ENCODE measurements at places on chromosomes 1 and 21.
A peak's percentile ranks its signal among the peaks of the same experiment; 100 is the strongest.

DNA sequence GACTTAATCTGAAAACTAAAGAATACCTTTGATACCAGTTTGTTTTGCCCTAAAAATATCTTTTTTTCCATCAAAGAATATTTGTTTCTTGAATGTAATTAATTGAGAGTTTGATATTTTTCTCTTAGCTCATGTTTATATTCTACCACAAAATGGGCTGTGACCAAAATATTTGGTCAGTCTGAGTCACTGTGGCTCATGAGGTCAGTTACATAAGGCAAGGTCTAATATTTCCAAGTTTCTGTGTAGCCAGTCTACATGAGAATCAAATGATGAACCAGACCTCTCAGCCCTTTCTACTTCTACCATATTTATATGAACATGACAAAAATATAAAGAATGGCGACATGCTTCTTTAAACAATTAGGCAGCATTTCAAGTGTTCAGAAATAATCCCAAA lies 83.0 kb upstream of the IVNS1ABP start:
- no peak for DNase-seq

DNA sequence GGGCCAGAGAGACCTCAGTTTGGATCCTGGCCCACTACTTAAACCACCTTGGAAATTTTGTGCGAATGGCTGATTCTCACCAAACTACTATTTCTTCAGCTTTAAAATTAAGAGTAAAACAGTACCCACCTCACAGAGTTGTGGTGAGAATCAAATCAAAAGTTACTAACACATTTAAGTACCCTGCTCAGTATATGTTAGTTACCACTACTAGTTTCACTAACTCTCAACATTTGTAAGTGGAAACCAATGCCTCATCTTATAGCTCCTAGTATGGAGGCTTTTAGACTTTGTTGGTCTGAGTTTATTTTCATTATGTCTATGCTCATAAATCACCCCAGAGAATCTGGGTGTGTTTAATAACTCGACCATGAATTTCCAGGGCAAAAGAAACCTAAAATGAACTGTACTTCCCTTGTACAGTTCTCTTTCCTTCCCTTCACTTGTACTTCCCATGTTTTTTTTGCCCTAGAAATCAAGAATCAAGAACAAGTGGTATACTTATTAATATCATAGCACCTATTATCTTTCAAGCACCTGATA lies 11.6 kb upstream of the SERBP1 start:
- no peak for DNase-seq

DNA sequence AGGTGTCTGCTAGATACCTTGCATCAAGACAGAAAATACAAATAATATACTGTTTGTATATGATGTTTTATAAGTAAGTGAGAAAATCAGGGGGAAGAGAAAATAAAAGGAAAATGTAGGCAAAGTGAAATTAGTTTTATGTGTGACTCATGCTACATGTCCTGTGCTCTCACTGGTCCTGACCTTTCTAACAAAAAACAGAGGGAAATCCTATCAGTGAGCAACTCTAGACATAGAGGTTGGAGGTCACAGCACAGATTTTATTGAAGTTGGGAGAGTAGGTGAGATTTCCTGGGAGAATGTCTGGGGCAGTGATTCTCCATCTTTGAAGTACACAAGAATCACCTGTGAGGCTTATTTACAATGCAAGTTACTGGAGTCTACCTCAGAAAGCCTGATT lies 9.5 kb downstream of the SCCPDH start:
- DNase-seq, result no peak

DNA sequence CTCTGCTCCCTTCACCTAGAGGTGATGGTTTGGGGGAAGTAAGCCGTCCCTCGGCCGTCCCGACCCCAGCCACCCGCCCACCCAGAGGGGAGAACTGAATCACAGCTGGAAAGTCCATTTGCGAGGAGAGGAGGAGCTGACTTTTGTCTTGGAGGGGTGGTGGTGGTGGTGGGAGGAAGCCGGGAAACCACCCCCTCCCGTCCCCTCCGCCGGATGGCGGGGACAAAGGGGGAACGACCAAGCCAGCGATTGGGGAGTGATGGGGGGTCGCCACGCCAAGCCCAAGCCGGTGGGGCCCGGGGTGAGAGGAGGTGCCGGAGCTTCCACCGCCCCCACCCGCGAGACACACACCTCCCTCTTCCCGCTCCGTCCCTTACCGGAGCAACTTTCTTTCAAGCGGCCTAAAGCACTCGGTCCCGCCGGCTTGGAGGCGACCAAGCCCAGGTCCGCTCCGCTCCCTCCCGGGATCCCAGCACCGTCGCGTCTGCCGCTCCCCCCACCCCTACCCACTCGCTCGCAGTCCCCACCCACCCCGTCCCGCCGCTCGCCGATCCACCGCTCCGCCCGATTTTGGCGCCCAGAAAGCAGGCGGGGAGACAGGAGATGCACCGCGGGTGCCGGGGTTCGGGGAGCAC lies 540 bp downstream of the ARHGEF2 start:
- peak; percentile 55 for DNase-seq

DNA sequence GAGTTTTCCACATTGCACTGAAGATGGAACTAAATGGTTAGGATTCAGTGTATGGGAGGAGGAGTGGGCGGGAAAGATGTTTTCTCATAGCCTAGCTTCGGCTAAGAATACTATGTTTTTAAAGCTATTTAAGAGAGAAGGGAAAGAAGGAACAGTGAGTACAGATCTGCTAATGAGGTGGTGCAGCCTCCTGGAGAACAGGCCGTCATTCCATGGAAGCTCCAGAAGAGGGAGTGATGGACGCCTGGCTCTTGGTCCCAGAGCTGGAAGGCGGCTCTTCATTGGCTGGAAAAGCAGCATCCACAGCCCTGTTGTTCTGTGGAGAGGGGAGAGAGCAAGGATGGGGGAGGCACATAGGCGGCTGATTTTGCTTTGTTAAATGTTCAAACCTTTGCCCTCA lies 6.9 kb downstream of the CAMK1G start:
- no peak for DNase-seq

- no peak for DNase-seq
Measured at GRCh38 chr1:85485516-85485915, 20.6 kb upstream of the DDAH1 start.

DNA sequence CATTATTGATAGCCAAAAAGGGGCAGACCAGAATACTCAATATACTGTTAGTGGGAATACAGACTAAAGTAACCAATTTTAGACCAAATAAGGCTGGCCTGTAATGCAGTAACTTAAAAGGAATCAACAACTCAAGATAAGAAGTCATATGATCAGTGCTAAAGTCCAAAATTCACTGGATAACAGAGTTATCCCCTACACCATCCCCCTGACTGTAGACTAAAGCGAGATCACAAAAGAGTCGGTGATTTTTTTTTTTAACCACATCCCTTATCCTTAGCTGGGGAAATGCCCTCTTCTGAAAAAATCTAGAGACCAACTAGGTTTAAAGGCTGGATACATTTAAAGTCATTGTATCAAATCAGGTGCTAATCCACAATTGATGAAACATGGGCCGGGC lies 7.7 kb downstream of the UBR4 start:
- no peak for DNase-seq

DNA sequence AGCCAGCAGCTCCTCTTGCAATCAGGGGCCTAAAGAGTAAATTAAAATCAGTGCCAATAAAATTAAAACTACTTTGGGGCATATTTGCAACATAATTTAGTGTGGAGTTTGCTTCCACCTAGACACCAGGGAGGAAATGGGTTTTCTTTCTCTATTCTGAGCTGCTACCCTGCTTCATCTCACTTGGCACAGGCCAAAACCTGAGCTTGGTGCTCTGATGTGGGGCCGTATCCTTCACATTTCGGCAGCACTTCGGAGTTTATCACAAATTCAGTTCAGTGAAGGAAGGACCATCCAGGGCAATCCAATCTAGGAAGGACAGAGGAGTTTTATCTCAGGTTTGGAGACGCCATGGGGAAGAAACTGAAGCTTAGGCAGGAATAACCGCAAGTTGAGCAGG lies 123.6 kb upstream of the SPATA6 start:
- DNase-seq, result no peak

DNA sequence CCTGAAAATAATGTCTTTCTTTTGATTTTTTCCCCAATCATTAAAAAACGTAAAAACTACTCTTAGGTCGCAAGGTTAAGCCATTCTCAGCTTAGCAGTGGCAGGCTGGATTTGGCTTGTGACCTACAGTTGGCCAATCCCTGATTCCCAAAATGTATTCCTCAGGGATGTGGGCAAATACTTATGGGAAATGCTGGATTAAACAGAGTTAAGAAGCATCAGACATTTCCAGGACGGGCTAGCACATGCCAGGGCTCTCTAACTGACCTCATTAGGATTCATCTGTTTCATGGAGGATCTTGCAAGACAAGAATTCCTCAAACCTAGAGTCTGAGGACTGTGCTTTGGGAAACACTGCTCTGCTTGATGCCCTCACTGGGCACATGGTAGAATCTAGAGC lies 982 bp upstream of the IL24 start:
- DNase-seq, result no peak

GRCh38 chr1:53377438-53377841 lies 49.6 kb upstream of the LRP8 start:
- DNase-seq, result no peak

DNA sequence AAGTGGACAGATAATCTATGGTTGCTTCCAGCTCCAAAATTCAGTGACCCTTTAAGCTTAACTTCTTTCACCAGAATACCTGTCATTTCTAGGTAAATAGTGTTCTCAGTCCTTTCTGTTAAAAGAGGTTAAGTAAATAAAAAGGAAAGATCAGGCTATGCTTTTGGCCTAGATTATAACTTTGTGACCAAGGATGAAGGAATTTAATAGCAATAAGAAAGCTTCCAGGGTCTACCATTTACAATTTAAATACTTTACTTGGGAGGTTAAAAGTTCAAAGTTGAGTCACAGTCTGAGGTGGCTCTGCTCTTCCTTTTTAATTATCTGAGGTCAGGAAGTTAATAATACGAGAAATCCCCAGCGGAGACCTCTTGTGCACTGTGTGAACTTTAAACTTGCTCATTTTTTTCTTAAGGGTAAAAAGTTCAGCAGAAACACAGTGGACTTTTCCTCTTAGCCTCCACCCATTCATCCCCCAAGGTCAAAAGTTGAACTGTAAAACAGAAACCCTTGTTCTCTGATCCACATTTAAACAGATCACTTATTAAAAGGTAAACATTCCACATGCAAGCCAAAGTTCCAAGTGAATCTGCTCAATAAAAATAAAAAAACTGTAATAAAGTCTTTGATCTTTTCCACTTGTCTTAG lies 187.1 kb downstream of the NRIP1 start:
- no peak for DNase-seq

GRCh38 chr1:40732756-40733301 lies 41.3 kb downstream of the NFYC start:
- DNase-seq, result no peak

DNA sequence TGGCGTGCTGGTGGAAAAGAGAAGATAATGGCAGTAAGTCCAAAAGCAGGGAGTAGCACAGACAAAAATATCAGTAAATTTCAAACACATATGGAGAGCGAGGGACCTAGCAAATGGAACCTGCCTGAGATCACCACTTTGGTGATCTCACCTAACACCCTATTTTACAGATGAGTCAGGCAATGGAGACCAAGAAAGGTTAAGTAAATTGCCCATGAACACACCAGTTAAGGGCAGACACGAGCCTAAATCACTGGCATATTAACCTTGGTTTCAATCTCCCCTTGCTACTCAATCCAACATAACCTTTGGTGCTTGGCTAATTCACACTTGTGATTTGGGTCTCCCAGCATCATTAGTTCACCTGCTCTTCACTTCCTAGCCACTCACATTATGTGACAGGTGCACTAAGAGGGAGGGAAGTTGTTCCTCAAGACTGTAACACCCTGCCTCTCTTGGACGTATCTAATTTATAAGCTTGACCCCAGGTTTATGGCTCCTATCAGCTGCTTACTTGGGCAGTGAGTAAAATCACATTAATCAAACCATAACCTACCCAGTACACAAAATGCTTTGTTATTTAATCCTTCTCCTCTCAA lies 11.5 kb downstream of the ZNF697 start:
- no peak for DNase-seq

- no peak for DNase-seq
Measured at GRCh38 chr1:106233511-106233910, 823.0 kb upstream of the PRMT6 start.

GRCh38 chr1:5551274-5551975 lies 440.8 kb downstream of the NPHP4 start:
- DNase-seq, result no peak

DNA sequence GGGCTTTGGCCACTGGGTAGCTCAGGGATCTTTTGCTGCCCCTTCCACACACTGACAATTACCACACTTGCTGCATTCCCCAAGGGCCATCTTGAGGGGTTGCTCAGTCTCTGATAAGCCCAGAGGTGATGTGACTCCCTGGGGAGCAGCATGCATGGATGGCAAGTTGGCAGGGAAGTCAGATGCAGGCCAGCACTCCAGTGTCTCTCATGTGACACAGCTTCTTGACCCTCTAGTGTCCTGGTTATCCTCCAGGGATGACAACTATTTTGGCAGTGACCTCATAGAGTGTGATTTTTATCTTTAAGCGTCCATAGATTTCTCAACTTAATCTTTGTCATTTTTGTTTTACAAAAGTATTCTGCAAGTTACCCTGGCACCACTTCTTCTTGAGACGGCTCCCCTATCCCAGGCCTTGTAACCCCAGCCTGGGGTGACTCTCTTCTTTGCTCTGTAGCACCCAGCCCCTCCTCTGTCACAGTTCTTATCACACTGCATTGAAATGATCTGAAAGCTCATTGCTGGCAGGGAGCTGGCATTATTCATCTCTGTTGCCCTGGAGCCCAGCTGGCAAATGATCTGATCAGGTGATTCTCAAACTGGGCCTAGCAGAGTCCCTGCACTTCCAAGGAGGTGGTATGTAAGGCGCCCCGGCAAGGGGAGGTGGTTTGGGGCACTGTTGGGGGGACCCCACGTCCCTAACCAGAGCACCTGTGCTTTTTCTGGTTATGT lies 72.6 kb downstream of the TENT5C start:
- no peak for DNase-seq

DNA sequence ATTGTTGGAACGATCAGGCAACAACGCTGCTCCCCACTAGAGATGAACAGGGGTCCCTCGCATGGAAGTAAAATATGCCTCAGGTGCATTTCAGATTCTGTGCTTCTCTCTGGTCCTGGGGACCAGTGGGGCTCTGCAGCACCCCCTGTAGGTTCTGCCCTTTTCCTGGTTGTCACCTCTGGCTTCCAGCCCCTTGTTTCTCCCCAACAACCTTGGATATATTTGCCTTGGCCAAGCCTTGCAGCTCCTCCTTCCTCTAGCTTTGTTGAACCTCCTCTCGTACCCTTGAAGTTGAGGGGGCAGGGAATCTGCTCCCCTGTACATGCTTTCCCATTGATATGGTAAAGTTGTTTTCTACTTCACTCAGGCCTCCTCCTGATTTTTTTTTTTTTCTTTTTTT lies 5.4 kb upstream of the RGSL1 start:
- DNase-seq, result no peak
